Karpas-422 (cell line): ENCODE measurements at places on chromosomes 11 and 22. TPM values are rescaled to one million over a fixed set of nuclear protein-coding genes. Genes with fewer than 3 reads are reported as not detected.

GRCh38 chr11:76785513-76785912, 2.4 kb downstream of the TSKU start:
- no peaks in the 10 kb centered on the region for H3K4me1 ChIP-seq
- no peak overlapping the region for H3K27ac ChIP-seq
- DNase-seq: no peak
- H3K4me3 ChIP-seq: no peak overlapping the region
- no peaks in the 10 kb centered on the region for H3K27me3 ChIP-seq

DNA sequence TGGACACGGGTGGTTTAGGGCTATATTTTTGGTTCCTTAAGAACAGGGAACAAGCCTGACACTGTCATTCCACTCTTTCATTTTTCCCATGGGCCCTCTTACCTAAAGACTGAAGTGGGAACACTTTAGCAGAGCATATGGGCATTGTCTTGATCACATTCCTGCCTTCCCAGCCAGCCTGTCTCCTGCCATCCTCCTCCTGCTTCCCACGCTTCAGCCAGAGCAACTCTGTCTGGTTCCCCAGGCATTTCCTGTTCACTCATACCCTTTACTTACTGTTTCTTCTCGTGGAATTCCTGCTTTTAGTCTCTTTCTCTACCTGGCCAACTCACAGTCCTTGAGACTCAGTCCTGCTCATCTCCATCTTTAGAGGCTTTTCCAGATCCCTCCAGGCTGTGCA, 22.8 kb downstream of the MRPL16 start:
- H3K4me1 ChIP-seq: no peaks in the 10 kb centered on the region
- no peaks in the 10 kb centered on the region for H3K36me3 ChIP-seq
- DNase-seq: no peak

DNA sequence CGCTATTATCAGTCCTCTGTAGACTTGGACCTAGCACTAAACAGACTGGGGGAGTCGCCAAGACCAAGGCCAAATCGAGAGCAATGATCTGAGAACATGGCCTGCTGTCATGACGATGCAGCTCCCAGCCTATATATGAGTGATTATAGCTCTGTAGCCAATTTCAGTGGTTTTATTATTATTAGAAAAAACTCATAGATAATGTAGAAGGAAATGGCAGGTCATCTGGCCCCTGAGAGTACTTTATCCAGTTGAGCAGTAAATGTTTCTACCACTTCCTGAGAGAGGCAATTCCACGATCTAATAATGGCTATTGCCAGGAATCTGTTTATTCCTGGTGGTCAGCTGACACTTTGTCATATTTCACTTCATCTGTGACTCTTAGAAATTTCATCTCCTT, 666.7 kb downstream of the OPCML start:
- DNase-seq: no peak
- H3K4me3 ChIP-seq: no peak overlapping the region
- H3K27me3 ChIP-seq: no peaks in the 10 kb centered on the region
- H3K36me3 ChIP-seq: no peaks in the 10 kb centered on the region

- H3K4me1 ChIP-seq: no peaks in the 10 kb centered on the region; the same call in 1 of the 2 replicates
- no peak overlapping the region for H3K4me3 ChIP-seq
- H3K36me3 ChIP-seq: no peaks in the 10 kb centered on the region
- no peak for DNase-seq
- no peaks in the 10 kb centered on the region for H3K27me3 ChIP-seq
These were observed 14.1 kb downstream of the WT1 start for GRCh38 chr11:32420937-32421901.

DNA sequence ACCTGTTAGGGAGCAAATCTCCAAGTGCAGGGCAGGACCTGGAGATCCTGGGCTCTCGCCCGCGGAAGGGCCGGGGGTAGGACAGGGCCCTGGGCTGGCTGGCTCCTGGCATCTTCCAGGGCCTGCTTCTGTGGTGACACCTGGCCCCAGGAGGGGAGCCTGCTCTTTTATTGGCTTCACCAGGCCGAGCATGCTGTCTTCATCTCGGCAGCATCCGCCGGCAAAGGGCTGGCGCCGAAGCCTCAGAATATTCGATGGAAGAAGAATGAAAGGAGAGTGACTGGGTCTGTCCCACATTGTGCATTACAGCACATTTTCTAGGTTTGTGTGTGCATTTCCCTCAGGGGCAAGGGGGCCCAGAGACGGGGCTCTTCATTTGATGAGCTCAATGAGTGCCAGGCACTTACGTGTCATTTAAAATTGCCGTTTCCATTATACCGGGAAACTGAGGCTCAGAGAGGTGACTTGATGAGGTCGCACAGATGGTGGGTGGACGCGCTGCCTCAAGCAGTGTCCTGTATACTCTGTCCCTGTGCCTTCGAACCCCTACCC, 70.0 kb downstream of the RBX1 start:
- H3K4me3 ChIP-seq: peak overlapping the region; percentile 90
- peaks cover 19% of the 10 kb centered on the region for H3K4me1 ChIP-seq
- H3K27ac ChIP-seq: 0 out of 2 replicates have a peak overlapping the region, but pooled peaks have one; percentile 67
- peak; percentile 47 for DNase-seq
- H3K27me3 ChIP-seq: no peaks in the 10 kb centered on the region

- H3K27ac ChIP-seq: no peak overlapping the region
- no peaks in the 10 kb centered on the region for H3K4me1 ChIP-seq
- no peaks in the 10 kb centered on the region for H3K27me3 ChIP-seq
These were observed 158.4 kb upstream of the NARS2 start for GRCh38 chr11:78733031-78733430.

DNA sequence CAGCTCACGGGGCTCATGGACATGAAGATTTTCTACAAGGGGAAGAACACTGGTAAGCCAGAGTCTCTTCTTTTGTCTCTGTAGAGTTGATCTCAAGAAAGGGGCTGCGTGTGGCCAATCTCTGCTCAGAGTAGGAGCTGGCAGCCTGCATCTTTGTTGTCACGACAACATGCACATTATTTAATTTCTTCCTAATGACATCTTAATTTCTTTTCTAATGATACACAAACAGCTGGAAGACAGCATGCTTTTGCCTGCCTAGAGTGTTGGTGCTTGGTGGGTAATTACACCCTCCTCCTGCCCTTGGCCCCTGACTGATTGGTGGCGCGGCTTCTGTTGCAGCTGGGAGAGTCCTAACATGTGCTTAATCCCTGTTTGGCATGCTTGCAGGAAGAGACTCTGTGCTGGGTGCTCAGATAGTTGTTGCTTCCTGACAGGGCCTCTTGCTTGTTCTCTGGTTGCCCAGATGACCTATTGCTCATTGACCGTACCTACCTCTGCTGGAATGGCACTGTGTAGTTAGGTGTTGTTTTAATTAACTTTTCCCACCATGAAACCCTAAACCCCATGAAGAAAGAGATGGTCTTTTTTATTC, 106.9 kb upstream of the SORL1-AS1 start:
- DNase-seq: no peak
- H3K4me1 ChIP-seq: peaks cover 48% of the 10 kb centered on the region
- no peak overlapping the region for H3K4me3 ChIP-seq

DNA sequence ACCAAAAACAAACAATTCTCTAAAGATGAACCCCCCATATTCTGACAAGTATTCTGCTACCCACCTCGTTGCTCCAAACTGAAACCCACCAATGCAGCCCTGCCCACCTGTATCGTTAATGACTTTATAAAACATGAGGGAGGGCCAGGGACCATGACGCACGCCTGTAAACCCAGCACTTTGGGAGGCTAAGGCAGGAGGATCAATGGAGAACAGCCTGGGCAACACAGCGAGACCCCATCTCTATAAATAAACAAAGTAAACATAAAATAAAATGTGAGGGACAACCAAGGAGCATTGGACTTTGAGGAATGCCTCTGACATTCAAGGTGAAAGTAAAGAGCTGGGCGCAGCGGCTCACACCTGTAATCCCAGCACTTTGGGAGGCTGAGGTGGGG, 39.8 kb upstream of the ATXN10 start:
- H3K36me3 ChIP-seq: no peaks in the 10 kb centered on the region
- H3K4me1 ChIP-seq: no peaks in the 10 kb centered on the region
- H3K4me3 ChIP-seq: no peak overlapping the region

DNA sequence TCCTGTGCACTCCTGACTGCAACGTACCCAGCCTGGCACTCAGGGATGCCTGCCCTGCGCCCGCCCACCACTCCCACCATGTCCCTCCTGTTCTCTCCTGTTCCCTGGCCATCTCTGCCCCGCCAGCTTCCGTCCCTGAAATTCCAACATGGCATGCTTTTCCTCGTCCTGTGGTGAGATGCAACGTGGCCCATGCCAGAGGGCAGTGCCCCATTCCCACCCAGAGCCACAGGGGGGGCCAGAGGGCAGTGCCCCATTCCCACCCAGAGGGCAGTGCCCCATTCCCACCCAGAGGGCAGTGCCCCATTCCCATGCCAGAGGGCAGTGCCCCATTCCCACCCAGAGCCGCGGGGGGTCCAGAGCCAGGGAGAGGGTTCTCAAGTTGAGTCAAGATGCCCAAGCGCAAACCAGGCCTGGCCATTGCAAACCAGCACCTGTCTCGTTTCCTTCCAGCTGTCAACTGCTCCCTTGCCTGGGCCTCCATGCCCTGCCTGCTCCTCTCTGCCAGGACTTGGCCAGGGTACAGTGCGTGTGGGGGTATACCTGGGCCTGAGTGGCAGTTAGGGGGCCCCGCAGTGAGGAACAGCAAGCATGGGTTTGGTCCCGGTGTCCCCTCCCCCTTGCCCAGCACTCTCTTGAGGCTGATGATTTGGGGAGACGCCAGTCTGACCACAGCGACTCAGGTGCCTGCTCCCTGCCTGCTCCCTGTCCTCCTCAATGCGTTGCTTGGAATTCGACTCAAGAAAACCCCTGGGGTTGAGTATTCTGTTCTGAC, 14.6 kb downstream of the B3GAT1 start:
- no peak overlapping the region for H3K27ac ChIP-seq
- no peak for DNase-seq
- no peaks in the 10 kb centered on the region for H3K27me3 ChIP-seq

DNA sequence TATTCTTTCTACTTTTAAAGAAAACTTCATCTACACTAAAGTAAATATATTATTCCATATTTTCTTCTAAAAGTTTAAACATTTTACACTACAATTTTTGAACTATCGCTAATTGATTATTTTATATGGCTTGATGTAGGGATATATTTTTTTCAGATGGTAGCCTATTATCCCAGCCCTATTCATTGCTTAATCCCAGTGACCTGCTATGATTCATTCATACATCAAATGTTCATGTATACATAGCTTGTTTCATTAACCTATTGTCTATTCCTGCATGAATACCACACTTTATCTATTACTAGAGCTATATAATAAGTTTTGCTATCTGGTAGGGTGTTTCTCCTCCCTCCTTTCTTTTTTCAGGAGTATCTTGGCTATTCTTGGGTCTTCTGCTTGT, 5.0 kb upstream of the ROBO4 start:
- H3K4me1 ChIP-seq: no peaks in the 10 kb centered on the region
- no peak overlapping the region for H3K4me3 ChIP-seq
- DNase-seq: no peak
- H3K27ac ChIP-seq: no peak overlapping the region
- no peaks in the 10 kb centered on the region for H3K36me3 ChIP-seq

ARHGAP42 gene
- total RNA-seq: not detected in 2 replicates

NPAS4 gene
- total RNA-seq: not detected in 2 replicates
